Upper lobe of right lung (tissue), 1 donor: ENCODE measurements at places on chromosomes 2 and 18. TPM values are rescaled to one million over a fixed set of nuclear protein-coding genes. Genes with fewer than 3 reads are reported as not detected.

RIT2 gene
- total RNA-seq, result not detected

GRCh38 chr18:261398-262073 is 6.3 kb downstream of the THOC1 start:
- no peak overlapping the region for H3K27ac ChIP-seq
- no peaks in the 10 kb centered on the region for H3K27me3 ChIP-seq
- no peak overlapping the region for H3K4me3 ChIP-seq

ANTXR1 gene
- total RNA-seq, result 81.2 TPM

GRCh38 chr2:96163768-96164429 is 18.7 kb upstream of the DUSP2 start:
- peak overlapping the region; percentile 42 for H3K27ac ChIP-seq
- no peak for DNase-seq
- H3K4me3 ChIP-seq, result no peak overlapping the region
- H3K4me1 ChIP-seq, result no peaks in the 10 kb centered on the region

FEV gene
- not detected for total RNA-seq

DNA sequence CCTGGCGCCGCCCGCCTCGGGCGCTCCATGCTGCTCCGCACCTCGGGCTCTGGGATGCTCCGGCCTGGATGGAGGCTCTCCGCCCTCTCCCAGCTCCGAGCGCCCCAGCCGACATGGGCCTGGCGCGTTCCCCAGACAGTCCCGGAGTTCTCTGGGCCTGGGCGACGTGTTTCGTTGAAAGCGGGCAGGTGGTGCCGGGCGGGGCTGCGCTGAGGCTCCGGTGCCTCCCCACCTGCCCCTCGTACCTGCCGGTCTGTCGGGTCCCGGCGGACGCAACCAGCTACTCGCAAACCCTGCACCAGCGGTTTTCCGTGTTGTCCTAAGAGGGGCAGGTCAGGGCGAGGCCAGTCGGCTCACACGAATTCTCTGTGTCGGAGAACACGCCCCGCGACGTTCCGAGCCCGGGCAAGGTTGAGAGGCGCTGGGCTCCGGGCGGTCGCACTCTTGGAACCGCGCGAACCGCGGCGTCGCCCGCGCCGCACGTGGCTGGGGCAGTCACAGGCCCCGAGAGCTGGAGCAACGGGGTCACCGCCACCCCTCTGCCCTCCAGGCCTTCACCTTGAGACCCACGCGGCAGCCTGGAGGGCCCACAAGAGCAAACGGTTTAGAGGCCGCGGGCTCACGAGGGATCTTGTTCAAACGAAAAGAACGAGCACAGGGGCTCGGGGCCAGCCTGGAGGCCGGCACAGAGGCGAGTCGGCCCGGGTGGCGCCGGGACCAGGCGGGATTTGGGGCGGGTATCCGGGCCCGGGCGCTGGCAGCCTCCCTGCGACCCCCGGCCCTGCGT is 4.2 kb upstream of the SIX2 start:
- peak overlapping the region; percentile 28 for H3K4me3 ChIP-seq
- DNase-seq, result no peak
- H3K4me1 ChIP-seq, result peaks cover 30% of the 10 kb centered on the region
- H3K36me3 ChIP-seq, result no peaks in the 10 kb centered on the region
- H3K27me3 ChIP-seq, result peaks cover 86% of the 10 kb centered on the region

DNA sequence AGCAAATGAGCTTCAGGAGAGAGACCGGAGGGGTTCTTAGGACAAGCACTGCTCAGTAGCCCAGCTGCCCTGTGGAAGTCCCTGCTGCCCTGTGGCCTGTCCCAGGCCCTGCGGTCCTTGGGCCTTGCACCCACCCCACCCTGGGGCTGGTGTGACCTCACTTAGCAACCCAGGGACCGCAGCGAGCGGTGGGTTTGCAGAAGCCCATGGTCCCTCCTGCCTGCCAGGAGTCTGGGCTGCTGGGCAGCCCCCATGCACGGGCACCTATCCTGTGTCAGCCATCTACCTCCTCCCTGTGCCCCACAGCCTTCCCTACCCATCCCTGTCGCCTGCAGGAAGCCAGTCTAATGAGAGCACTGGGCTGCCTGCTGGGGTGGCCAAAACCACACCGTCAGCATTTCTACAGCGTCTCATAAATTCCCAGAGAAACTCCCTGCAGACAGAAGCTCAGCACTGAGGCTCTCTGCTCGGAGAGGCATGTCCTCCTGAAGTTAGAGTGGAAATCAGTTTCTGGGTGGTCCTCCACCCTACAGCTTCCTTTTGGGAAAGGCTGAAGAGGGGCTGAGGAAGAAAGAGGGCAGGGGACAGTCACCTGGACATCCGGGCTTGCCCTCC is 231.1 kb upstream of the HS6ST1 start:
- no peak overlapping the region for H3K27ac ChIP-seq
- DNase-seq, result no peak
- H3K4me1 ChIP-seq, result no peaks in the 10 kb centered on the region

- H3K4me1 ChIP-seq, result no peaks in the 10 kb centered on the region
- no peak for DNase-seq
- H3K4me3 ChIP-seq, result no peak overlapping the region
- H3K36me3 ChIP-seq, result no peaks in the 10 kb centered on the region
- no peak overlapping the region for H3K27ac ChIP-seq
- H3K27me3 ChIP-seq, result no peaks in the 10 kb centered on the region
Measured at GRCh38 chr2:167843217-167843616, 404.2 kb downstream of the STK39 start.

DNA sequence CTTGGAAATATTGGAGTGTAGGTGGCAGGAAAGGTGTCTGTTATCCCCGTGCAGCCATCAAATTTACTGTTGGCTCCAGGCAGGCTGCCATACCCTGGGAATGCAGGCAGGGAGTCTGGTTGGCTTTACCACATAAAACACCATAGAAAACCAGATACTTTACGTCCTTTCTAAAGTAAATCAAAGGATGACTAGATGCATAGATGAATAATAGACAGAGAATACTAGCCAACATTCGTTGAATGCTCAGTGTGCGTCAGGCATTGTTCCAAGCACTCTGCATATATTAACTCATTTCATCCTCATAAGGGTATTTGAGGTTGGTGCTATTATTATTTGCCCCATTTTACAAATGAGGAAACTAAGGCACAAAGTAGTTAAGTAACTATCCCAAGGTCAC is 65.2 kb downstream of the VSNL1 start:
- no peaks in the 10 kb centered on the region for H3K4me1 ChIP-seq
- H3K27ac ChIP-seq, result no peak overlapping the region
- no peak for DNase-seq
- H3K27me3 ChIP-seq, result no peaks in the 10 kb centered on the region
- no peaks in the 10 kb centered on the region for H3K36me3 ChIP-seq
- H3K4me3 ChIP-seq, result no peak overlapping the region

- H3K27ac ChIP-seq, result no peak overlapping the region
- H3K4me3 ChIP-seq, result no peak overlapping the region
- no peak for DNase-seq
- H3K27me3 ChIP-seq, result no peaks in the 10 kb centered on the region
- no peaks in the 10 kb centered on the region for H3K36me3 ChIP-seq
- H3K4me1 ChIP-seq, result no peaks in the 10 kb centered on the region
Measured at GRCh38 chr18:34806527-34806926, 96.4 kb downstream of the DTNA start.

GPR45 gene
- not detected for total RNA-seq

GRCh38 chr2:240958366-240959213 is 39.8 kb upstream of the SNED1 start:
- H3K27me3 ChIP-seq, result no peaks in the 10 kb centered on the region
- no peak overlapping the region for H3K27ac ChIP-seq
- DNase-seq, result no peak
- no peak overlapping the region for H3K4me3 ChIP-seq
- no peaks in the 10 kb centered on the region for H3K36me3 ChIP-seq

GRCh38 chr18:9782073-9782857 is 74.2 kb downstream of the RAB31 start:
- peak overlapping the region; percentile 38 for H3K27ac ChIP-seq
- no peaks in the 10 kb centered on the region for H3K27me3 ChIP-seq
- peaks cover 3% of the 10 kb centered on the region for H3K4me1 ChIP-seq
- no peaks in the 10 kb centered on the region for H3K36me3 ChIP-seq
- H3K4me3 ChIP-seq, result no peak overlapping the region

IL1RL1 gene
- total RNA-seq, result 46.5 TPM

DNA sequence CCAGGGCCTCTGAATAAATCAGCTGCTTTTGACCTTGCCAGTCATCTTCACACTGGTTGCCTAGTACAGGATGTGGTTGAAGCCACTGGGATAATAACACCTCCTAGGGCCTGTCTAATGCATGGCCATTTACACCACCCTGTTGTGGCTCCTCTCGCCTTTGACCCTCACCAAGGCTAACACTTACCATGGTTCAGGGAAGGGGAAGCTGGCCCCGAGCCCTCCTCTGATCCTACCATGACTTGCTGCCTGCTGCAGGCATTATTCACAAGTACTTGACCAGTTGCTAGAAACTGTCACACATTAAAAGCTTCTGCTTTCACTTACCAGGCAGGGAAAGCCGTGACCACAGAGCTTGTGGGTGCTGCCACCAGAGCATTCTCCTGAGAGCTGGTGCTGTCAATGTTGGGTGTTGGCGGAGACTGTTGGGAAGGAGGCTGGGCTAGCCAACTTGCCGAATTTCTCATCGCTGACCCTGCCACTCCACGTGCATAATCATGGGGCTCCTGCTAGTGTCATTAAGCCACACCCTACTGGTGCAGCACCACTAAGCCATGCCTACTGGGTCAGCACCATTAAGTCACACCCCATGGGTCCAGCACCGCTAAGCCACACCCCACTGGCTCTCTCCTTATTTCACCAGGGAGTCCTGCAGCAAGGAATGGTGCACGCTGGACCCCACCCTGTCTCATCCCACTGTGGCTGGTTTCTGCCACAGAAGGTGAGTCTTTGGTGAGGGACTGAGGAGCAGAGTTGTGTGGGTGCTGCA is 47.0 kb upstream of the TTC39C start:
- no peaks in the 10 kb centered on the region for H3K27me3 ChIP-seq
- no peak for DNase-seq
- no peaks in the 10 kb centered on the region for H3K36me3 ChIP-seq

ARHGEF33 gene
- 1.3 TPM for total RNA-seq

AFF3 gene
- 44.6 TPM for total RNA-seq

GRCh38 chr2:70357684-70358071 is 55.8 kb upstream of the FAM136A start:
- no peaks in the 10 kb centered on the region for H3K36me3 ChIP-seq
- no peaks in the 10 kb centered on the region for H3K4me1 ChIP-seq
- DNase-seq, result no peak
- H3K27ac ChIP-seq, result no peak overlapping the region
- H3K4me3 ChIP-seq, result no peak overlapping the region

MATN3 gene
- total RNA-seq, result 11.7 TPM

PNPT1 gene
- total RNA-seq, result 26.8 TPM

FAM161A gene
- 1.5 TPM for total RNA-seq

- H3K4me1 ChIP-seq, result no peaks in the 10 kb centered on the region
- H3K27ac ChIP-seq, result no peak overlapping the region
- H3K4me3 ChIP-seq, result no peak overlapping the region
- no peaks in the 10 kb centered on the region for H3K36me3 ChIP-seq
- no peaks in the 10 kb centered on the region for H3K27me3 ChIP-seq
- DNase-seq, result peak; percentile 53
Measured at GRCh38 chr2:1838426-1838825, 94.1 kb upstream of the PXDN start.

GRCh38 chr2:204258890-204259289 is 286.4 kb upstream of the PARD3B start:
- DNase-seq, result no peak
- H3K36me3 ChIP-seq, result no peaks in the 10 kb centered on the region
- no peak overlapping the region for H3K27ac ChIP-seq
- H3K27me3 ChIP-seq, result no peaks in the 10 kb centered on the region
- H3K4me3 ChIP-seq, result no peak overlapping the region

DNA sequence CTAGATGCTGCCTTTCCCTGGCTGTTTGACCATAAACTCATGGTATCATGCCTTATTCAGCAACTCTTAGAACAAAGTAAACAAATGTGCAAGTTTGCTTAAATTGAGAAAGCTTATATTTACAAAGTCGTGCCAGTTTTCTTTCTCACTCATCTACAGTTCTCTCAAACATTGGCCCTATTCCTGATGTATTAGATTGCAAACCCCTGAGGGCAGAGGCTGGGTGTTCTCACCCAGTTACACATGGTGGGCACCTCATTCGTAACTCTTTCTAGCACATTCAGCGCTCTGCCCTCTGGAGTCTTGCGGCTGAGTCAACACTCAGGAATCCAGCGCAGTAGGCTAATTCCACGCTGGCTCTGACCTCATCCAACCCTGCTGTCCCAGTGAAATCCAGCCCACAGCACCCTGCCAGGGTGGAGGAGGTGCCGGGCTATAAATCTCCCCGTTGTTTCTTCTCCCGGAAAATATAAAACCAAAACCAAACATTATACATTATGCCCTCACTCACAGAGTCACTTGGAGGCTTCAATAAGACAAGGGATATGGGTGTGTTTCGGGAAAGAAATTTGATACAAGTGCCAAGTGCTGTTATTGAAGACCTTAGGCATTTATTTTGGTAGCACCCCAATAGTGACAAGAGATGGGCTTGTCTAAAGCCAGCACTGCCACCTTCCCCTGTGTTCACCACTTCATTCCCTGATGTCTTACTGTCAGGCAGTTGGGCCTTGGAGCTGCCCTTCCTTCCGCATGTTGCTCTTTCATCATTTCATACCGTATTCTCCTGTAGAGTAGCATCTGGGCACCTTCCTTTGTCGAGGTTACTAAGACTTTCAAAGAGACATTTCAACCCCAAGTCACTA is 287.4 kb downstream of the PRKCE start:
- peak overlapping the region; percentile 10 for H3K4me3 ChIP-seq
- no peaks in the 10 kb centered on the region for H3K36me3 ChIP-seq
- no peaks in the 10 kb centered on the region for H3K27me3 ChIP-seq
- DNase-seq, result peak; percentile 80
- peak overlapping the region; percentile 65 for H3K27ac ChIP-seq

TCF7L1 gene
- total RNA-seq, result 21.1 TPM

DNA sequence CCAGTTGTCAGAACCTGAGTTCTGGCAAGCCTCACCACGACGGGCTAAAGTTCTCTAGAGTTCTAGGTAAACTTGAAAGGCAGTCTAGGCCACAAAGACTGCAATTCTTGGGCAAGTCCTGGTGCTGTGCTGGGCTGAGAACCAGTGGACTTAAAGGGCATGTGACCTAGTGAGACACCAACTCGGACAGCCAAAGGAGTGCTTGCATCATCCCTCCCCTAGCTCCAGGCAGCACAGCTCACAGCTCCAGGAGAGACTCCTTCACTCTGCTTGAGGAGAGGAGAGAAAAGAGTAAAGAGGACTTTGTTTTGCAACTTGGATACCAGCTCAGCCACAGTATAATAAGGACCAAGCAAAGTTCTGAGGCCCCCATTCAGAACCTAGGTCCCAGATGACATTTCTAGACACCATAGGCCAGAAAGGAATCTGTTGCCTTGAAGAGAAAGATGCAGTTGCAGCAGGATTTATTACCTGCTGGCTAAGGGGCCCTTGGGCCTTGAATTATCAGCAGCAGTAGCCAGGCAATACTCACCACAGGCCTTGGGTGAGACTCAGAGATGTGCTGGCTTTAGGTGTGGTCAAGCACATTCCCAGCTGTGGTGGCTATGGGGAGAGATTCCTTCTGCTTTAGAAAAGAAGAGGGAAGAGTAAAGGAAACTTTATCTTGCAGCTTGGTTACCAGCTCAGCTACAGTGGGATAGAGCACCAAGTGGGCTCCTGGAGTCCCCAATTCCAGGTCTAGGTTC is 51.8 kb downstream of the UPP2 start:
- H3K27ac ChIP-seq, result no peak overlapping the region
- no peak for DNase-seq
- H3K27me3 ChIP-seq, result no peaks in the 10 kb centered on the region
- no peaks in the 10 kb centered on the region for H3K36me3 ChIP-seq
- H3K4me3 ChIP-seq, result no peak overlapping the region

- H3K27ac ChIP-seq, result no peak overlapping the region
- DNase-seq, result no peak
- H3K27me3 ChIP-seq, result no peaks in the 10 kb centered on the region
- H3K4me3 ChIP-seq, result no peak overlapping the region
- no peaks in the 10 kb centered on the region for H3K4me1 ChIP-seq
Measured at GRCh38 chr2:67456428-67456827, 59.3 kb downstream of the ETAA1 start.
